AG04449 (cell line): ENCODE measurements at places on chromosomes 11 and 22.

DNA sequence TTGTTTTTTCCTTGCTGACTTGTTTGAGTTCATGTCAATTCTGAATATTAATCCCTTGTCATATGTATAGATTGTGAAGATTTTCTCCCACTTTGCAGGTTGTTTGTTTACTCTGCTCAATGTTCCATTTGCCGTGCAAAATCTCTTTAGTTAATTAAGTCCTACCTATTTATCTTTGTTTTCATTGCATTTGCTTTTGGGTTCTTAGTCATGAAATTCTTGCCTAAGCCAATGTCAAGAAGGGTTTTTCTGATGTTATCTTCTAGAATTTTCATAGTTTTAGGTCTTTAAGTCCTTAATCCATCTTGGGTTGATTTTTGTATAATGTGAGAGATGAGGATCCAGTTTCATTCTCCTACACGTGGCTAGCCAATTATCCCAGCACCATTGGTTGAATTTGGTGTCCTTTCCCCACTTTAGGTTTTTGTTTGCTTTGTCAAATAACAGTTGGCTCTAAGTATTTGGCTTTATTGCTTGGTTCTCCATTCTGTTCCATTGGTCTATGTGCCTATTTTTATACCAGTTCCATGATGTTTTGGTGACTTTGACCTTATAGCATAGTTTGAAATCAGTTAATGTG, 163.1 kb upstream of the PGR start:
- no peak for DNase-seq

DNA sequence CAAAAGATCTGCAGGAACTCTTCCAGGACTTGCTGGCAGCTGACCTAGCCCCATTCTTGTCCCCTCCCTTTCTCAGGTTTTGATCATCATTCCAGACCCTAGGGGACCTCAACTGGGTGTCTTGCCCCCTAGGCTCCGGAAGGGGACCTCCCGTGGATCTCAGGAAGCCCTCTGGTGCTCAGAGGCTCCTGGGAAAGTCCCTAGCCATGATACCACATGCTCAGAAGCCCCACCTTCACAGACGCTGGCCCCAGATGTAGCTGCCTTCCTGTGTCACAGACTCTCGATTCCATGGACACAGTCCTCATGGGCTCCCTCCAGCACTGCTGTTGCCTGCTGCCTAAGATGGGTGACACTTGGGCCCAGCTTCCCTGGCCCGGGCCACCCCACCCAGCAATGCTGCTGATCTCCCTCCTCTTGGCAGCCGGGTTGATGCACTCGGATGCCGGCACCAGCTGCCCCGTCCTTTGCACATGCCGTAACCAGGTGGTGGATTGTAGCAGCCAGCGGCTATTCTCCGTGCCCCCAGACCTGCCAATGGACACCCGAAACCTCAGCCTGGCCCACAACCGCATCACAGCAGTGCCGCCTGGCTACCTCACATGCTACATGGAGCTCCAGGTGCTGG, at the start of gene LRRC55:
LRRC55 (plus strand) TSS at position 276 of the 628 bp plus-strand sequence; CDS start at position 346, 70 bp downstream.
- no peak for DNase-seq

DNA sequence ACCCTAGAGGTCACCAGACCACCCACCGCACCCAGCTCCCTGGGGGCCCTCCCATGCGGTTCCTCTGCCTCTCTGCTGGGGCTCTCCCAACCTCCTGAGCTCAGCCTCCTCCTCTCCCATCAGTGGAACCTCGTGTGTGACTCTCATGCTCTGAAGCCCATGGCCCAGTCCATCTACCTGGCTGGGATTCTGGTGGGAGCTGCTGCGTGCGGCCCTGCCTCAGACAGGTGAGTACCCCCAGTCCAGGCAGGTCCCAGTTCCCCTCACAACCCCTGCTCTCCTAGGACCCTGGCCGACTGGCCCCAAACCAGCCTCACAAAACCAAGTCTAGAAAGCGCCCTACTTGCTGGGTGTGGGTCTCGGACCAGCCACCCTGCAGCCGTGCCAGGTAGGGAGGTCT, 1.6 kb downstream of the SLC22A12 start:
- DNase-seq: no peak

- DNase-seq: no peak
Measured at GRCh38 chr11:31847761-31848160, 36.6 kb upstream of the PAX6 start.

- no peak for DNase-seq
Measured at GRCh38 chr11:111395749-111396148, 16.7 kb upstream of the POU2AF1 start.

DNA sequence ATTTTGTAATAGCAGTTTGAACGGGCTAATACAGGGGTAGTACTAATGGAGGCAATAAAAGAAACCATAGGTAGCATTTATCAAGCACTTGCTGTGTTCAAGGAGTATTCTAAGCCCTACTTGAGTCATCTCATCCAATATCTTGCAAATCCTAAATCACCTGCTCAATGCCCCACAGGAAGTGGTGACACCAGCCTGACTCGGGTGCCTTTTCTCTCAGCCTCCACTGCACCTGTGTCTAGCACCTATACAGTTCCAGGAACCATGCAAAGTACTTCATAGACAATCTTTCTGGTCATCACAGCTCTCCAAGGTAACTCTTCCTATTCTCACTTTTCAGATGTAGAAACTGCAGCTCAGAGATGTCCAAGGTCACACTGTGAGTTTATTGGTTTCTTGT, 98.0 kb downstream of the PRR5L start:
- no peak for DNase-seq

GRCh38 chr11:59528711-59529110, 17.4 kb downstream of the OR4D9 start:
- DNase-seq: no peak

DNA sequence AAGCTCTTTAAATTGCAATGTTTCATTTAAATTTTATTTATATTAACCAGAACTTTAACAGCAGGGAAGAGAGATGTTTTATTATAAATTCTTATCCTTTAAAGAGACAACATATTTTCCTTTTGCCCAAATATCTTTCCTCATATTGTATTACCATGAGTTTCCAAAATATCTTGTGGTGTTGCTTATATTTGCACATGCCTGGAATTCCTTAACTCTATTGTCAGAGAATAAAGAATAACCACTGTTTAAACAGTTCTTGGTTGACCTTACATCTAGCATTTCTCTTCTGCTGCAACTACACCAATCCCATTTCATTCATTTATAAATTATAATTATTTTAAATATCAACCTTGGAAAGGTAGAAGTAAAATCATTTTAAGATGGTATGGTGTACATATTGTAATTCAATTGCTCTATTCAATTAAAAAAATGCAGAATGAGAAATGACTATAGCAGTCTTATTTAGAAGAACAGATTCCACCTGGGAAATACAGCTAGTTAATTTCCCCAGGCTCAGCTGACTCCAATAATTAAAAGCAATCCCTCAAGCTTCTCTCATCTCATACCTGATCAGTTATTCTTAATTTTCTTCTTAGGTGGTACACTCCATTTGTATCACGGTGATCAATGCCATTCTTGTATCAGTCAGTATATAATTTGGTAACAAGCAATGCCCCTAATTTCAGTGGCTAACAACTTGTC, 923.3 kb downstream of the KCNA4 start:
- DNase-seq: peak; percentile 9

GRCh38 chr11:11142430-11142829, 210.6 kb downstream of the CSNK2A3 start:
- no peak for DNase-seq

DNA sequence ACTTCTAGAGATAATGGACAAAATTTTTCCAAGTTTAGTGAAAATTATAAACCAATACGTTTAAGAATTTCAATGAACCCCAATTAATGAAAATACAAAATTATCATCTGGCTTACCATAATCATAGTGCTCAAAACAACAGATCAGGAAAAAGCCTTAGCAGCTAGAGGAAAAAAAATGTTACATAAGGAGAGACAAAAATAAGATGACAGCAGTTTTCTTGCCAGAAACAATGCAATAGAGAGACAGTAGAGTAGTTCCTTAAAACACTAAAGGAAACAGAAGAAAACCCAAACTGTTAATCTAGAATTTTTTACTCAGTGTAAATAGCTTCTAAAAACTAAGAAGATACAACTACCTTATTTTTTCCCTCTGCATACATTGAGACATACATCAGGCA, 341.7 kb upstream of the CHORDC1 start:
- DNase-seq: no peak

- DNase-seq: peak; percentile 90
Measured at GRCh38 chr11:11813288-11813962, 28.3 kb upstream of the USP47 start.

DNA sequence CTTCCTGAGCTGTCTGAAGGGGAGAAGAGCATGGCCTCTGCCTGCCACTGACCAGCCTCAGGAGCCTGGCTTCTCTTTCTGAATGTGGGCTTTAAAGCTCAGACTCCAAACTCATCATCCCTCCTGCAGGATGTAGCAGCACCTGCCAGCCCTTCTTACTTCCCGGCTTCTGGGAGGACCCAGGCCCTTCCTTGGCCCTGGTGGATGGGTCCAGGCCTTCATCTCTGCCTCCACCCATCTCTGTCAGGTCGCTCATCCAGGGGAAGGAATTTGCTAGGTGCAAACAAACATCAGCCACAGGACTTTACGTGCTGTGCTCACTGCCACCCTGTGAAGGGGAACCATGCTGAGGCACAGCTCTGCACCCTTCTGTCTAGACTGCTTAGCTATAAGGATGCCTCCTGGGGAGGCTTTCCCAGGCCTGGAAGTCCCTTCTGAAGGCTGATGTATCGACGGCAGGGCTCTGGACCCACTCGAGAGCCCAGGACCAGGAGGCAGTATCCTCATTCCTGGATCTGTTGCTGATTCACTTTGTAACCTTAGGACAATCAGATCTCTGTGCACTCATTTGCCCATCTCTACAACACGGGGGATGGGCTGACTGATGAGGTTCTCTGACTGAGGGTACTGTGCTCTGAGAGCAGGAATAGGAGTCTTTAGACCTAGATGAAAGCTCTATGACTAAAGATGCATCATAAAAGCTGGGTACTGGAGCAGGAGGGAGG, 30.9 kb downstream of the USP35 start:
- DNase-seq: no peak

- DNase-seq: no peak
Measured at GRCh38 chr22:47283616-47284270, 521.3 kb downstream of the TBC1D22A start.

DNA sequence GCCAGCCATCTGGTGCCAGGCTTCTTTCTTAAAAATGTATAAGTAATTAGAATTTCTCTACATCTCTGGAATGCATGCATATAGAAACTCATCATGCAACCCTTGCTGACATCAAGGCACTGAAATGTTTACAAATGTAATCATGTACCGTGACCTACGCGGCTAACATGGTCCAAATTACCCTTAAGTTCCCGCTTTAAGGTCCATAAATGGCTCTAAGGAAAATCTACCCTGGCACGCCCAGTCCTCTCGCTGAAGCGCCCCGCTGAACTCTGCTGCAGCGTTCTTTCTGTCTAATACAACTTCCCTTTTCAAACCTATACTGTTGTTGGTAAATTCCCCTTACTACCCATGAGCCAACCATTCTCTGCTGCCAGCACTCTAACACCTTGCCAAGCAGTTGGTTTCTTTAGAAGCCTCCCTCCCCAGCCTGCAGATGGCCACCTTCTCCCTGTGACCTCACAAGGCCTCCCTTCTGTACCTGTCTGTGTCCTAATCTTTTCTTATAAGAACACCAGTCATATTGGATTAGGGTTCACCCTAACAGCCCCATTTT, 13.5 kb upstream of the HMOX1 start:
- DNase-seq: no peak

DNA sequence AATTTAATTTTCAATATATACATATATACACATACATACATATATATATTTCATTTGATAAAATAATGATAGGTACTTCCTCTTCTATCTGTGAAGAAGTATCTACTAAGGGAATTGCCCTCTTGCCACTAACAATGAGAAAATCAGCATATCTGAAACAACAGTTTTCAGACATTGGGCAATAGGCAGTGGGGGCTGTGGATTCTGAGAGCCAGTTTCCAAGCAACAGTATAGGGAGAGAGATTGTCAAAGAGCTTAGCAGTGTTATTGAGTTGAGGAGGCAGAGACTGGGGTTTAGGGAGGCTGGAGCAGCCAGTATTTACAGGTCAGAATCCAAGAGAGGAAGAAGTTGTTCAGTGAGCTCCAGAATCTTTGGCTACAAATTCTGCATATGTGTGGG, 119.3 kb downstream of the ARFGAP2 start:
- DNase-seq: no peak

DNA sequence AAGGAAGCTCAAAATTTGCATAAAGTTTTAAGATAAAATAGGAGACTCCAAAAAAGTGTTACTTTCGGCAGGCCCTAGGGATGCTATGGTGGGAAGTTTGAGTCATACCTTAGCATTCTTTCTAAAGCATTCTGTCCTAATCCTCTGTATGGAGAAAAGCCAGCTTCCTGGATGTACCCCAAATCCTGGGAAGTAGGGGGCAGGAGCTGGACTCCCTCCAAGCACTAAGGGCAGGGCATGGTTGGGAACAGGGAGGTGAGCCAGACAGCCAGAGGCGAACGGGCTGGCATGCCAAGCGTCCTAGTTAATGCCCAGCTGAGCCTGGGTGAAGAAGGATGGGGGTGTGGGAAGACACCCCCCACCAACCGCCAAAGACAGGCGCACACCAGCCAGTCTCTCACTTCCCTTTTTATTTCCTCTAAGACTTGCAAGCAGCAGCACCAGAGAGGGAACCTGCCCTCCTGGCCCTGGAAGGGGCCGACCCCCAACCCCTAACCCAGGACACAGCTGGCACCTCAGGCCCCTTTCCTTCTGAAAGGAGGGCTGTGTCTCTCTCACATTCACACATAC, 23.9 kb downstream of the RTN4RL2 start:
- no peak for DNase-seq

DNA sequence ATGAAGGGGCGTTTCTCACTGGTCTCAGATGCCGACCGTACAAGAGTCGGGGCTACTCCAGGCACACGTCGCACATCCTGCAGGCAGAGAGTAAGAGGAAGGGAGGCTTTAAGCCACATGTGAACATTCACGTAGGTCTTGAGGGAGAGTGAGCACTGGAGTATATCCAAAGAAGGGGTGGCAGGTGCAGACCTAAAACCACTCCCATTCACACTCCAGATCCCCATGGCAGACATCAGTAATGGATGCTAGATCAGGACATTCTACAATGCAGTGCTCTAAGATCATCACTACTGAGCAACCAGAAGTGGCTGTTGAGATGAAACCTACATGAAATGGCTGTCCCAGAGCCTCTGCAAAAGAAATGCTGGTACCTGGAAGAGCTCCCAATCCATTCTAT, 39.0 kb downstream of the WT1 start:
- no peak for DNase-seq

- no peak for DNase-seq
Measured at GRCh38 chr11:34072832-34073231, 21.3 kb downstream of the CAPRIN1 start.

- no peak for DNase-seq
Measured at GRCh38 chr11:9151631-9152030, 60.2 kb upstream of the SCUBE2 start.

- no peak for DNase-seq
Measured at GRCh38 chr11:77088236-77089003, 14.2 kb upstream of the OMP start.

- DNase-seq: no peak
Measured at GRCh38 chr11:13033760-13034533, 24.8 kb downstream of the RASSF10 start.

DNA sequence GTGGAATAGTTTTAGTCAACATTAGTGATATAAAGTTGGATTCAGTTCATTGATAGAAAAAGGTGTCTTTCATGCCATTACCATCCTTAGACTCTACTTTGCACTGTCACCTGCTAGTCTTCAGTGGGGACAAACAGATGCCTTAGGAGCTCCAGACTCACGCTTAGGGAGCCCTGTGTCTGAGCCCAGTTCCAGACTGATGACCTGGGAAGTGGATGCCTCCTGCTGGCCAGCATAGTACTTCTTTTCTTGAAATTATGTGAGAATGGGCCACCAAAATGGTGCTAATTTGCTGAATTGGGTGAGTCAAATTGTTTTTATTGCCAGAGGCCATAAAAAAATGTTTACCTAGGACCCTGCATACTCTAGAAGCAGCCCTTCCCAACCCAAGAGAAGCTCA, 53.9 kb downstream of the NOX4 start:
- no peak for DNase-seq
